ENCODE measurements at places on chromosomes 3 and 15. TPM values are rescaled to one million over a fixed set of nuclear protein-coding genes. Genes with fewer than 3 reads are reported as not detected.

DNA sequence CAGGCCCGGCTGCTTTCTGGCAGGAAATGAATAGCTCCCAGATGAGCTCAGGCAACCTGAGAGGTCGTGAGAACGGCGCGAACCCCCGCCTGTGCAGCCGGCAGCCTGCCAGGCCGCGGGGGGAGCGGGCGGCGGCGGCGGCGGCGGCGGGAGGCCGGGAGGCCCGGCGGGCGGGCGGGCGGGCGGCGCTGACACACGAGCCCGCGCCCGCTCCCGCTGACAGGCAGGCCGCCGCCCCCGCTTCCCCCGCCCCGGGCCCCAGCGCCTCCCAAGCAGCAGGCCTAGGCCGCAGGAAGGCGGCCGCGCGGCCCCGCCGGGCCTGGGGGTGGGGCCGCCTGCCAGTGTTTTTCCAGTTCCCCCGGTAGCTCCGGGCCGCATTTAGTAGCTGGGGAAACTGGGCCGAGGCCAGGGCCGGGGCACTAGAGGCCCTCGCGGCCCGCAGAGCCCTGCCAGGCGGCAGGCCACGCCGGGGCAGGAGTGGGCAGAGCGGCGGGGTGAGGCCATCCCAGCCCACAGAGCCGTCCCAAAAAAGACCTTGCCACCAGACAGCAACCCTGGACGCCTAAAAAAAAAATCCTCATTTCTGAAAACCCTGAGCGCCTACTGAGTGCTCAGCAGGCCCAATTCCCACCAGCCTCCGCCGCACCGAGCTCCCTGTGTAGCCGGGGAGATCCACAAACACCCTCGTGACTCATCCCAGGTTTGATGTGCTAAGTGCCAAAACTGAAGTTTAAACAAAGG lies 5.6 kb downstream of the HES1 start:
- DNase-seq, result no peak

- no peak for DNase-seq
These were observed 188.5 kb upstream of the PROK2 start for GRCh38 chr3:71973274-71974030.

DNA sequence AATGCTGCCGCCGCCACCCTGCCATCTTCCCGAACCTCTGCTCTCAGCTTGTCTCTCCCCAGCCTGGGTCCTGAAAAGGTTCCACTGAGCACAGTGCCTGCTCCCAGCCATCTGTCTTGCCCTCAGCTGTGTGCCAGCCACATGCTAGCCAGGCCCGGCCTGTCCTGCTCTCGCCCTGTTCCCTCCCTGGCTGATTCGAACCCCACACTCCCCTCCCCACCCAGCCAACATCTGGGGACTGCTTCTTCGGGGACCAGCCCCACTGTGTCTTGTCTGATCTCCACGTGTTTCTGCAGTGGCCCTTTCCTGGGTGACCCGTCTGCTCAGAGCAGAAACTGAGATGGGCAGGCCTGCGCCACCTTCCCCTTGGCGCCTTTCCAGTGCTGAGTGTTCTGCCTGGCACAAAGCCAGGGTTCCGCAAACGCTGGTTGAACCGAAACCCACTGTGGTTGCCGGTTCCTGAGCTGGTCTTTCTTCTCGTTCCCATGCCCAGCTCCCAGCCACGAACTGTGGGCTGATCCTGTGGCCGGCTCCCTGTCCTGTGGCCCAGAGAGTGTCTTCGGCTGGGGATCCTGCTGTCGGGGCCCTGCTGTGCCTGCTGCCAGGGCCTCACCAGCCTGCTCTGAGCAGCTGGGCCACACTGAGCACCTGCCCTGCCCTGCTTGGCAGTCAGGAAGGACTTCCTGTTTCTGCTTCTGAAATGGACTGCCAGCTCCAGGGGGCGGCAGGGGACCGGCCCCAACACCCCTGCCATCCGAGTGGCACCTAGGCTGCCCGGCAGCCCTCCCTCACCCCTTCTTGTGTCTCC lies 62.7 kb upstream of the KLF13 start:
- DNase-seq, result no peak

DNA sequence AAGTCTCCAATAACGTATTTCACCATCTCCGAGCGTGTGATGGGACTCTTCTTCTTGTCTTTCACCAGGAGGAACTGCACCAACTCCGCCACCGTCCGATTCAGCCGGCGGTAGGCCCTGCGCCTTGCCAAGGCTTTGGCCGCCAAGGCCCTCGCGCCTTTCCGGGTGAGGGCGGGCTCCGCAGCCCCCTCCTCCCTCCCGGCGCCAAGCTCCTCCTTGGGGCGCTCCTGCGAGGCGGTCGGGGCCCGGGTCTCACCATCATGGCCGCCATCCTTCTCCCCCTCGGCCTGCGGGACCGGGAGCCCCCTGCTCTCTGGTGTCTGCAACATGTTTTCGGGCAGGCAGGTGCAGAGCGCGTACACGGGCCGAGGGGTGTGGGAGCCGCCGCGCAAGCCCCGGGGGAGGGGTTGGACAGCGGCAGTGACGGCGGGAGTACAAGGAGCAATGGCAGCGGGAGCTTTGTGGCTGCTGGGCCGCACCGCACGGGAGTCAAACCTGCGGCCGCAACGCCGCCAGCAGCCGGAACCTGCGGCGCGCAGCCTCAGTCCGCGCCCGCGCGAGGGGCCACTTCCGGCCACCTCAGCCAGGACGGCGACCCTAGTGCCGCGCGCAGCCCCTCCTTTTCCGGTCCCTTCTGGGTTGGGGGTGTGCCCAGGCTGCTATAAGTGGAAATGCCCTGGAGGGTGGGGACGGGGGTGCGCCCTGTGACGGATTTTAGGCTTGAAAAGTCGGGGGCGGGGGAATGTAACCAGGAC lies at the start of gene MAGEF1:
Gene MAGEF1, minus strand, starts transcription at position 572 of the 755 bp plus-strand sequence. Its CDS starts 243 bp downstream, at position 329.
- peak; percentile 71 for DNase-seq

DNA sequence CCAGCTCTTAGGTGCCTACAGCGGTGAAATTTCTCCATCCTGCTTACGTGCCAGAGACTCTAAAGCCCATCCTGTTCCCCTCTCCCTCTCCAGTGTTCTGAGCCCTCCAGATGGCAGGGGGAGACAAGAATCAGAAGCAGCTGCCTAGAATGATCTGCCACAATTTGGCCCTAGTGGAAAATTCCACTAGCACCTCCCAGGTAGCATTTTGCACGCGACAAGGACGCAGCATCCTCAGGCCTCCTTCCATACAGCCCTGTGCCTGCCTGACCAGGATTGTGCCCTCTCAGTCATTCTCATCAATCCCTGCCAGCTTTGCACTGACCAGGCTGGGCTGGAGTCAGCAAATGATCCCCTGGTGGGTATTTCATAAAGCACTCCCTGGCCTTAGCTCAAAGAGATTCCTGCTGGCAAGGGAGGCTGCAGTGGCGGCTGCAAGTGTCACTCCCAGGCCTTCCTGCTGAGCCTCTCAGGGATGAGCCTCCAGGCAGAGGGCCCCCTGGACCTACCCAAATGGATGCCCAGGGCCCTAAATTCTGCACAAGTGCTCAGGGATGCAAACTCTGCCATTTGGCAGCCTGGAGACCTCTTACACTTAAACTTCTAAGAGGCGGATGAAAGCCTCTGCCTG lies 130.2 kb upstream of the ATP2B2 start:
- DNase-seq, result no peak

RFC4 gene
- polyA plus RNA-seq, result 45.7 TPM

FGF7 gene
- polyA plus RNA-seq, result 19.8 TPM

GRCh38 chr3:182732232-182733015 lies 60.9 kb upstream of the ATP11B start:
- DNase-seq, result no peak

GRCh38 chr3:147415286-147415685 lies 6.1 kb downstream of the ZIC1 start:
- no peak for DNase-seq

HAPLN3 gene
- polyA plus RNA-seq, result 2.9 TPM

GRCh38 chr15:82917249-82917648 lies 35.3 kb downstream of the HOMER2 start:
- no peak for DNase-seq

GRCh38 chr15:86872782-86873181 lies 793.1 kb downstream of the AGBL1 start:
- no peak for DNase-seq
